ENCODE measurements at places on chromosomes 1 and 21.

DNA sequence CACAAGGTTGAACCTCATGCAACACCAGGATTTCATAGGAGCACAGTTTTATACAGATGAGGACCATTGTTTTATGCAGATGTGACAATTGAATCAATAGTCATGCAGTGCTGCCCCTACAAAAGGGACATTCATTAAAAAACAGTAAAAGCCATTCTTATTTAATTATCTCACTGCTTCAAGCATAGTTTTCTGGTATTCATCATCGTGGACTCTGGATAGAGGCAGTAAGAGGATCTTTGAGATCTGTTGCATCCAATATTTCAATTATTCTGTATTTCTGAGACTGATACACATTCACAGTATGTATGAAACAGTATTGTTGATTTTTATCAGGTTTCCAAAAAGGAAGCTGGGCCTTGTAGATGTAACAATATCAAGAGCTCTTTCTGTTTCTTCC, 237.6 kb downstream of the RYR2 start:
- no peak for DNase-seq

DNA sequence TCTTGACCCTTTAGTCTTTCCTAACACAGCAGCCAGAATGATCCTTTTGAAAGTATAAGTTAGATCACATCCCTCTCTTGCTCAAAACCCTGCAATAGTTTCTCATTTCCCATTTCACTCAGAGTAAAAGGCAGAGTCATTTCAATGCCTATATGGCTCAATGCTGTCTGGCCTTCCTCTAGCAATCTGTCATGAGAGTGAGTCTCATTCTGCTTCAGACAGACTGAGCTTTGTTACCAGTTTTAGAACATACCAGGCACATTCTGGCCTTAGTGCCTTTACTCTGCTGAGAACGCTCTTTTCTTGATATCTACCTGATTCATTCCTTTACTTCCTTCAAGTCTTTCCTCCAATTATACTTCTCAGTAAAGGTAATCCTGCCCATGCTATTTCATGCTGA, 372.8 kb upstream of the PKN2 start:
- DNase-seq, result no peak

GRCh38 chr1:65990161-65990560, 197.5 kb downstream of the PDE4B start:
- DNase-seq, result no peak

DNA sequence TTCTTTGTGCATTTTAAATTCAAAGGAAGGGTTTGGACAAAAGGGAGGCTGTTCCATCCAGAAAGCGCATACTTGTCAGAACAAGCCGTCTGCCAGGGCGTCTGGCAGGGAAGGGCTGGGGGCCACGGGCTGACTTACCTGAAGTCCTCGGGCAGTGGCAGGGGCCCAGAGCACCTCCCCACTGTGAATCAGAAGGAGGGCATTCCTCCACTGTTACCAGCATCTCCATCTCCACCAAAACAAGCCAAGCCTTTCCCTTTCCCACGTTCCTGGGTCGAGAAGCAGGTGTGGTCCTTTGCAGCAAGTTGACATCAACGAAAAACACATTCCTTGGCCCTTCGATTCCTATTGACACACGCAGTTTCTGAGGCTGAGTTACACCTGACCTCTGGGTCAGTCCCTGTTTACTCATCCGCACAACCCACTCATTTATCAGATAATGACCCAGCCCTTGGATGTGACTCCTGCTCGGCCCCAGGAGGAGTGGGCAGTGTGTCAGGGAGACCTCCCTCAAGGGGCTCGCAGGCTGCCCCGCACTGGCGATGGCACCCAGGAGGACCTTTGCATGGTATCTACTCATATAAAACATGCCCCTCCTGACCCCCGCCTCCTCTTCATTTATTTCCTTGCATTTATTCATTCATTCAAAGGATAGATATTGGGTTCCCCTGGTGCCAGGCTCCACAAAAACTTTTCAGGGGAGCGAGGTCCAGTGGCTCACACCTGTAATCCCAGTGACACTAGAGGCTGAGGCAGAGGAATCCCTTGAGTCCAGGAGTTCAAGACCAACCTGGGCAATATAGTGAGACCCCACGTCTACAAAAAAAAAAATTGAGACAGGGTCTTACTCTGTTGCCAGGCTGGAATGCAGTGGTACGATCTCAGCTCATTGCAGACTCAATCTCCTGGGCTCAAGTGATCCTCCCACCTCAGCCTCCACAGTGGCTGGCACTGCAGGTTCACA, 60.2 kb downstream of the TOMM20 start:
- no peak for DNase-seq

GRCh38 chr1:167043752-167044488, 46.3 kb downstream of the GPA33 start:
- DNase-seq, result peak; percentile 28

- no peak for DNase-seq
Measured at GRCh38 chr1:152191260-152191659, 32.2 kb upstream of the RPTN start.

DNA sequence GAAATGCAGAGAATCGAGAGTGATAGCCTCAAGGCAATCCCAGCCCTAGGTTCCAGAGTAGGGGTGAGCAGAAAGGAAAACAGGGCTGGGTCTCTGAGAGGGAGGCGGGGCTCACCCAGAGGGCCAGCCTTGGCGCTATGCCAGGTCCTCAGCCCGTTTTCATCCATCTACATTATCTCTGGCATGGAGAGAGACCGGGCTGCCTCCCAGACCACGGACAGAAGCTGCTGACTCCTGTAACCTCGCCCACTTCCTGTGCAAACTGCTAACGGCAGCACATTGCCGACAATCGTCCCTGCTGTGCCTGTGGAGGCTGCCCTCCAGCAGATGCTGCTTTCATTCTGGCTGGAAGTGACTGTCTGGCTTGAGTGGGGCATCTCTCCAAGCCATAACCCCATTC, 569.1 kb downstream of the NPHP4 start:
- no peak for DNase-seq

DNA sequence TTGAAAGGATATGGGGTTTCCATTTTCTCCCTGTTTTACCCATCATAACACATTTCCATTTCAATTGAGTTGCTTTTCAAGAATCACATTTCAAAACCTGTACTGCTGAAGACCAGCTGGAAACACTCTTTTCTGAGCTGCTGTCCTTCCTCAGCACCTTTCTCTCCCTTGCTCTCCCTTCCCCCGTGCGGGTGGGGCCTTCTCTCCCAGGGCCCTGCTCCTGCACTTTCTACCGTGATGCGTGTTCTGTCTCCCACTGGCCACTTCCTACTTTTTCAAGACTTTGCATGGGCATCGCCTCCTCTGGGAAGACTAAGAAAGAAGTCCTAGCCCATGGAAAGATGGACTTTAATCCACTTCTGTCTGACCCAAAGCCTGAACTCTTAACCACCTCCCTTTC, 390.4 kb downstream of the PTPRU start:
- no peak for DNase-seq

DNA sequence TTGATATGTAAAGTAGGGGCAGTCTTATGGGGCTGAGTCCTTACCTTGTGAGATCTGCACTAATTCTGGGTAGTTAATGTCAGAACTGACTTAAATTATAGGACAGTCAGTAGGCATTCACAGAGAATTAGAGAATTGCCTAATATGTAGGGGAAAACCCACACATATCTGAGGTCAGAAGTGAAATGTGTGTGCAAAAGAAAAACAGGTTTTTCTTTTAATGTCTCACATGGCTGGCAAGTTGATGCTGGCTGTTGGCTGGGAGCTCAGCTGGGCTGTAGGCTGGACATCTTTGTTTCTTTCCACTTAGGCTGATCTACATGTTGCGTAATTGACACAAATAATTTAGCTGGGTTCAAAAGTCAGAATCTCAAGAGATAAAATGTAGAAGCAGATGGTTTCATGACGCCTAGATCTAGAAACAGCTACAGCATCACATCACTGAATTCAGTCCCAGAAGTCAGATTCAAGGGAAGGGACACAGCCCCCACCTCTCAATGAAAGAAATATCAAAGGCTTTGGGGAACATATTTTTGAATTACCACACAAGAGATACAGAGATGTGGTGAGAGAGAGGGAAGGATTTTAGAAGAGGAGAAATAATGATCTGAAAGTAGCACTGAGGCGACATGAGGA, 98.9 kb downstream of the TNFSF18 start:
- no peak for DNase-seq

- no peak for DNase-seq
Measured at GRCh38 chr1:160761046-160761445, 22.0 kb downstream of the SLAMF7 start.

- no peak for DNase-seq
Measured at GRCh38 chr1:193416226-193417024, 230.0 kb upstream of the B3GALT2 start.

DNA sequence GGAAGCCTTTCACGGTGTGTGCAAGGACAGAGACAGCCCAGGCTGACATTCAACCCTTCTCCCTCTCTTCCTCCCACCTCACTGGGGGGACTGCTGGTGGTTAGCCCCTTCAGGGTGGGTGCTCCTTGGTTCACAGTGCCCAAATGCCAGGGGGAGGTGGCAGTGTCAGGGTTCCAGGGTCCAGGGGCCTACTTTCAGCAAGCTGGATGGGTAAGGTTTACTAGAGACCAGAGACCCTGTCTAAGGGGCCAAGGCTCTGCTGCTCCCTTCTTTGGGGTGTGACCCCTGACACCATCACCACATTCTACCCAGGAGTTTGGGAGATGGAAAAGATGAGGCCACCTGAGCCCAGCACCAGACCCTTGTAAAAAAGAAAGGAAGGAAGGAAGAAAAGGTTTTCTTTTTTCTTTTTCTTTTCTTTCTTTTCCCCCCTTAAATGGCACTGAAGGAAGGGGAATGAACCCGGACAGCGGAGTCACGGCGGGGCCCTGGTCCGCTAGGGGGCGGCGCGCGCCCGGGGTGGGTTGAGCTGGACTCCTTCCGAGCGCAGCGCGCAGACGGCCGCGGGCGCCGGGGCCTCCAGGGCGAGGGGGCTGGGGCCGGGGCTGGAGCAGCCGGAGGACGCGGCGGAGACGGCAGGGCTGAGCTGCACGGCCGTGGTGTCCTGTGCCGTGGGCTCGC, 18.8 kb downstream of the KNCN start:
- peak; percentile 81 for DNase-seq

- no peak for DNase-seq
Measured at GRCh38 chr21:32352526-32352925, 40.3 kb downstream of the URB1 start.

- no peak for DNase-seq
Measured at GRCh38 chr1:35211120-35211414, 18.1 kb upstream of the SFPQ start.
